ENCODE measurements at places on chromosomes 12 and 14.

DNA sequence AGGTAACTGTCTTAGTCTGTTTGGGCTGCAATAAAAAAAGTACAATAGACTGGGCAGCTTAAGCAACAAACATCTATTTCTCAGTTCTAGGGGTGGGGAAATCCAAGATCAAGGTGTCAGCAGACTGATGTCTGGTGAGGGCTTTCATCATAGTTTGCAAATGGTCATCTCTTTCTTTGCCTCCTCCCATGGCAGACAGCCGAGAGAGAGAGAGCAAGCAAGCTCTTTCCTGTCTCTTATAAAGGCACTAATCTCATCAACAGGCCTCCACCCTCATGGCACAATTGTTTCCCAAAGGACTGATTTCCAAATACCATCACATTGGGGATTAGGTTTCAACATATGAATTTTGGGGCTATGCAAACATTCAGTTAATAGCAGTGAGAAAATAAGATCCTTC is 445.6 kb upstream of the FLRT2 start:
- DNase-seq = no peak

GRCh38 chr14:35333264-35333730 is 41.1 kb downstream of the PSMA6 start:
- DNase-seq = no peak

GRCh38 chr14:29223947-29224346 is 457.4 kb downstream of the FOXG1 start:
- no peak for DNase-seq

GRCh38 chr12:121648458-121649028 is 20.9 kb downstream of the MORN3 start:
- no peak for DNase-seq

DNA sequence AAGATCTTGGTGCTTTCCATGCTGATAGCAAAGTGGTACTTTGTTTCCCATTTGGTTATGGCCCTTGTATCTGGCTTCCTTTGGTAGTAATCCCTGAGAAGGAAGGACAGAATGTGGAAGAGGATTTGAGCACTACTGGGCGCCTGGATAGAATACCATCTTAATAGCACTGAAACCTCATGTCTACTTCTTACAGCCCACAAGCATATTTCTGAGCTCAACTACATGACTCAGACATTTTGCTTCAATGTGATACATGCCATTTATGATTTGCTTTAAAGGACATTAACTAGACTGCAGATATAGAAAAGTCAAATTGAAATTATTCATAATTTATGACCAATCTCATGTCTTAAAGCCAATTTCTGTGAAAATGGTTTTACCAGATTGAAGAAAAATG is 80.4 kb downstream of the LIN7A start:
- DNase-seq = no peak

DNA sequence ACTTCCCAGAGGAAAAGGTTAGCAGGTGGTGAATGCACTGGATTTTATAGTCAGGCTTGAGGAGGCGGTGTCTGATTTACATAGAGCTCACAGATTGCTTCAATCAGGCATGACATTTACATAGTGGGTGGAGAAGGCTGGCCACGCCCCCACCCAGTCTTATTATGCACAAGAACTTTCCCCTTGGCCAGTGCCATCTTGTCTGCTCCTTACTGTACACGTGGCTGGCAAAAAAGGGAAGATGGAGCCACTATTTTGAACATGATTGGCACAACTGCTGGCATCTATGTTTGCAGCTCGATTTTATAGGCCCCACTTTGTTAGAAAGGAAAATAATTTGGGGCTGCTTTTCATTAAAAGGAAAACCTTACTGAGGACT is 10.9 kb upstream of the LGMN start:
- DNase-seq = no peak

GRCh38 chr14:56730538-56731145 is 79.6 kb downstream of the OTX2 start:
- DNase-seq = no peak

GRCh38 chr12:4866299-4866698 is 43.4 kb upstream of the KCNA1 start:
- DNase-seq = no peak

- DNase-seq = no peak
Measured at GRCh38 chr14:57559576-57559975, 65.9 kb upstream of the CCDC198 start.

DNA sequence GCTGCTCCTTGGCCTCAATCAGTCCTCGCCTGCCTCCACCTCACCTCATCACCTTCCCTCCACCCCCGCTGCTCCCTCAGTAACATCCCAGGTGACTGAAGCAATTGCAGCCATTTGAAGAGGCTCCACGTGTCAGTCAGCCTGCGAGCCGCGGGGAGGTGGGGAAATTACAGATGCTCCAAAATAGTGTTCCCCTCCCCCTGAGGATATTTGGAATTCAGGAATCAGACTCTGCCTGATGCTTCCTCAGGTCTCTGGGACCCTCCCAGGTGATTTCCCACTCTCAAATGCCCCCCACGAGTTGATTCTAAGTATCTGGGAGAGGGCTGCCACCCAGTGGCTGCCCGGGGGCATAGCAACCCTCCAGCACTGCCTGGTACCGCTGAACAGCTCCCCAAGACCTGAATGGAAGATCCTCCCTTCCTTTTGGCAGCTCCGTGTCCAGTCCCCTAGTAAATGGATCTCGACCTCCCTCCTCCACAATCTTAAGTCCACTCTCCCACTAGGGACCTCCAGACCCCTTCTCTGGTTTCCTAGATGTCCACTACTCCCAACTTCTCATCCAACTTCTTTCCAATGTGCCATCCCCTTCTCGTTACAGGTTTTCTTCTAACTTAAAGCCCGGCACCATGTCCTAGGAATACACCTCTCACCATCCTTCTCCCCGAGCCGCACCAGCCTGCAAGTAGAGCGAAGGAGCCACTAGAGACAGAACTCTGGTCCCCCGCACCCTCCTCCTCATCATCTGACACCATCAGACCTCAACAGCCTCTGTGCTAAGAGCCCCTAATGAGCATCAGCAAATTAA is 1.4 kb upstream of the ASIC1 start:
- no peak for DNase-seq

DNA sequence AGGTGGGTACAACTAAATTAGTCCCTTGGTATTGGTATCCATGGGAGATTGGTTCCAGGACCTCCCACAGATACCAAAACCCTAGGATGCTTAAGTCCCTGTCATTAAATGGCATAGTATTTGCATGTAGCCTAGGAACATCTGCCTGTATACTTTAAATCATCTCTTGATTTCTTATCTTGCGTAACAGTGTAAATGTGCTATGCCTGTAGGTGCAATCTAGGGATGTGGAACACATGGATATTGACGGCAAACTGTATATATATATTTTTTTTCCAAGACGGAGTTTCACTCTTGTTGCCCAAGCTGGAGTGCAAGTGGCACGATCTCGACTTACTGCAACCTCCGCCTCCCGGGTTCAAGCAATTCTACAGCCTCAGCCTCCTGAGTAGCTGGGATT is 1.5 kb downstream of the KNTC1 start:
- no peak for DNase-seq

GRCh38 chr12:80625901-80626300 is 81.5 kb upstream of the MYF6 start:
- no peak for DNase-seq

DNA sequence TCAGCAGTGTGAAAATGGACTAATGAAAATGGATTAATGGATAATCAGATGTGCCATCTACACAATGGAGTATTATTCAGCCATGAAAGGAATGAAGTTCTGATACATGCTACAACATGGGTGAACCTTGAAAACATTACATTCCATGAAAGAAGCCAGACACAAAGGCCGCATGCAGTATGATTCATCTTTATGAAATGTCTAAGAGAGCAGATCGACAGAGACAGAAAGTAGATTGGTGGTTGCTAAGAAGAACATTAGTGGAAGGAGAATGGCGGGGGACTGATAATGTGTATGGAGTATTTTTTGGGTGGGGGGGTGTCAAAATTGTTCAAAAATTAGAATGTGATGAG is 47.3 kb downstream of the PRKAB1 start:
- DNase-seq = no peak

- DNase-seq = peak; percentile 69
Measured at GRCh38 chr14:58243790-58244555, 670 bp upstream of the PSMA3 start.

GRCh38 chr12:106866426-106867080 is 89.2 kb upstream of the TMEM263 start:
- DNase-seq = no peak

- DNase-seq = no peak
Measured at GRCh38 chr14:43872222-43872621, 634.9 kb downstream of the FSCB start.

DNA sequence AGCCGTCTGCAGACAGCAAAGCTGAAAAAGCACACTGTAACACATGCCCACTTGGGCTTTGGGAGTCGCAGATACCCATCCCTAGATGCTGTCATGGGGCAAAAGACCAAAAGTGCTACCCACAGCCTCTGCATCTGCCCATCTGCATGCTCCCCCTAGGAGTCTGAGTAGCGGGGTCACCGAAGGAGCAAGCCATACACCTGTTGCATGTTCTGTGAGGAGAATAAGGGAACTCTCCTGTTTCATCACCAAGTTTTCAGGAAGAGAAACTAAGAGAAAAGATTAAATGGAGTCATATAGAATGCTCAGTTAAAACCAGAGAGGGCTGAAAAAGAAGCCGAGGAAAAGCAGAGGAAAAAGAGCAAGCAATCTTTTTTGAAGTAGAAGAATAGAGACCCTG is 13.7 kb upstream of the ST8SIA1 start:
- no peak for DNase-seq

DNA sequence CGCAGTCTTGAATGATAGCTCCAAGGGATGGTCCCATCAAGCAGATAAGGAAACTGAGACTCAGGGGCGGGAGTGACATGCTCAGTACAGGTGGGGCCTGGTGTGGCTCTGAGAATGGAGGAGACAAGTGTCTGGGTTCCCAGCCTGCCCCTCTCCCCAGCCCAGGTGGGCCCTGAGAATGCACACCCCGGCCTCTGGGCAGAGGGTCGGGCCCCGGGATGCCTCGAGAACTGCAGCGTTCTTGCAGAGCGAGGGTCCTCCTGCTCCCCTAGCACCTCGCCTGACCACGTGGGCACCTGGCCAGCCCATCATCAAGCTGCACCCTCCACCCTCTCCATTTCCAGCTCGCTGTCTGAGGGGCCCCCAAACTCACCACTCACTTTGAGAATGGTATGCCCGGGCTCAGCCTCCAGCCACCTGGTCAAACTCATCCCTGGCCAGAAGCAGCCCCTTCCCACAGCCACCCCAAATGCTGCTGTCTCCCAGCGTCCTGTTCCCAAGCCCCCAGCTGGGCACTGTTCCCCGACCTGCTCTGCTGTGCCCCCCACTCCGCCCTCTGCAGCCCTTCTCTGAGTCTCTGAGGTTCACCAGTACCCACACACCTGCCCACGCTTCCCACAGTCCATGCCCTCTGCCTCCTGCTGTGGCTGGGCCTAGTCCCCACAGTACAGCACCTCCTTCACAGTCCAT is 44.3 kb downstream of the CYP46A1 start:
- no peak for DNase-seq

GRCh38 chr14:33848706-33849454 is 102.0 kb downstream of the EGLN3 start:
- DNase-seq = no peak

- no peak for DNase-seq
Measured at GRCh38 chr14:85146779-85147178, 383.2 kb upstream of the FLRT2 start.

- no peak for DNase-seq
Measured at GRCh38 chr14:105924951-105925591, 398.7 kb downstream of the TMEM121 start.

- no peak for DNase-seq
Measured at GRCh38 chr12:40752011-40752410, 59.8 kb downstream of the CNTN1 start.

- DNase-seq = no peak
Measured at GRCh38 chr12:98719515-98720504, 74.7 kb downstream of the APAF1 start.

GRCh38 chr12:1947081-1947480 is 28.6 kb upstream of the CACNA2D4 start:
- no peak for DNase-seq

- DNase-seq = no peak
Measured at GRCh38 chr14:69471916-69472315, 12.6 kb upstream of the PLEKHD1 start.

- DNase-seq = no peak
Measured at GRCh38 chr12:118880720-118881493, 100.4 kb upstream of the SRRM4 start.

GRCh38 chr12:108611884-108612415 is 14.1 kb upstream of the TMEM119 start:
- peak; percentile 36 for DNase-seq

DNA sequence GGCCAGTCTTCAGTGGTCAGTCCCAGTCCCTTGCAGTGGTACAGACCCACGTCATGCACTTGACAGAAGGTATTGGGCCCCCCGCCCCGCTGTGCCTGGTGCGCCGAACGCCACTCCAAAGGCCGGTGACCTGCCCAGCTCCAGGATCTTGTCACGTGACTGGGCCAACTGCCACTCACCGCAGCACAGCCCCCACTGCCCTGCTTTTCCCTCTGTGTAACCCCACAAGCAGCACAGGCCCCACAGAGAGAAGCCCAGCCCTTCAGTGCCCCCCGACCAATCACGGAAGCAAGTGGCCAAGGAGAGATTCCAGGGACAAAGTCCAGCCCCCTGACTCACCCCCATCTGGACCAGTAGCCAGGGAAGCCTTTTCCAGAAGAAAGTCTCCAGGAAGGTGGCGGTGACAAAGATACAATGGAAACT is 498 bp downstream of the GPR132 start:
- DNase-seq = no peak

- no peak for DNase-seq
Measured at GRCh38 chr14:40221428-40221827, 789.2 kb upstream of the FBXO33 start.

- DNase-seq = no peak
Measured at GRCh38 chr12:54022960-54023884, 5.0 kb upstream of the HOXC6 start.

DNA sequence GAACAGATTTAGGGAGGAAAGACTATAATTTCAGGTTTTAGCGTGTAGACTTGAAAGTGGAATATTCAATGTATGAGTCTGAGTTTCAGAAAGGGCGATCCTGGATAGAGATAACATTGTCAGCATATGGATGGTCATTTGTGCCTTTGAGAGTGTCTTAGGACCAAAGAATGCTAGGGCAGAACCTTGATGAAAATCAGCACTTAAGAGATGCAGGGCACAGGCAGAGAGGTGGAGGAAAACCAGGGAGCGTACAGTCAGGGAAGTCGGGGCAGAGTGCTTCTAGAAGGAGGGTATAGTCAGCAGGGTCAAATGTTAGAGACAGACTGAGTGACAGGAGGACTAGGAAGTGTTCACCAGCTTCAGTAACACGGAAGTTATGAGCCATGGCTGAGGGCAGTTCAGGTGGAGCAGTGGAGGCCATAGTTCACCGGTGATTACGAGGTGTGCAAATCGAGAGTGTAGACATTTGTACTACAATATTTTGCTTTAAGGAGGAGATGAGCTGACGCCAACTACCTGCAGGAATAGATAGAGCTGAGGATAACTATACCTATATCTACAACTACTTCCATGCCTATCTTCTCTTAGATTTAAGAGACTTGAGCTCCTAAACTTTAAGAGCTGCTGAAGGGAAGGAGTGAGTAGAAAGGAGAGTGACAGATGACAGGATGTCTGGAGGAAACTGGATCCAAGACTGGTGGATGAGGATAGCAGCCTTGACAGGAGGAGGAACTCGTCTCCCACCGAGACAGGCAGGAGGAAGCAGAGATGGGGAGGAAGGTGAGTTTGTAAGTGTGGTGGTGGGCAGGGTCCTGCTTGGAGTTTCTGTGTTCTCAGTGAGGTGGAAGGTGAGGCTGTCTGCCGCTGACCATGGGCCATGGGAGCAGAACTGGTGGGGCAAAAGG is 6.5 kb downstream of the CBLN3 start:
- DNase-seq = no peak

All from SW 1271 (cell line).